ENCODE measurements at places on chromosomes 6 and 20. TPM values are rescaled to one million over a fixed set of nuclear protein-coding genes. Genes with fewer than 3 reads are reported as not detected.

MUCL3 gene
- 2.4 TPM for total RNA-seq

- DNase-seq: peak; percentile 51
These were observed 153.7 kb downstream of the OR2B2 start for GRCh38 chr6:27758491-27758890.

DNA sequence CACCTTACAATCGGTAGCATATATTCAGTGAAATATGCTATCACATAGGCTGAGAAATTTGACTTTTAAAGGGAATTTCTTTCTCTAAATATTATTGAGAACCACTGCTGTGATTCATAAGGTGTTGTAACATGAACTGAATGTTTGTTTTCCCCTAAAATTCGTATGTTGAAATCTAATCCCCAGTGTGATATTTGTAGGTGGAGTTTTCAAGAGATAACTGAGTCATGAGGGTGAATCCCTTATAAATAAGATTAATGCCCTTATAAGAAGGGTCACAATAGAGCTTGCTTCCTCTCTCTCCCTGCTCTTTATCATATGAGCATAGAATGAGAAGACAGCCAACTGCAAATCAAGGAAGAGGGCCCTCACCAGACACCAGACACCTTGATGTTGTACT lies 64.8 kb downstream of the LMBRD1 start:
- no peak for DNase-seq

GRCh38 chr20:36815454-36816091 lies 42.0 kb upstream of the DSN1 start:
- DNase-seq: no peak

DNA sequence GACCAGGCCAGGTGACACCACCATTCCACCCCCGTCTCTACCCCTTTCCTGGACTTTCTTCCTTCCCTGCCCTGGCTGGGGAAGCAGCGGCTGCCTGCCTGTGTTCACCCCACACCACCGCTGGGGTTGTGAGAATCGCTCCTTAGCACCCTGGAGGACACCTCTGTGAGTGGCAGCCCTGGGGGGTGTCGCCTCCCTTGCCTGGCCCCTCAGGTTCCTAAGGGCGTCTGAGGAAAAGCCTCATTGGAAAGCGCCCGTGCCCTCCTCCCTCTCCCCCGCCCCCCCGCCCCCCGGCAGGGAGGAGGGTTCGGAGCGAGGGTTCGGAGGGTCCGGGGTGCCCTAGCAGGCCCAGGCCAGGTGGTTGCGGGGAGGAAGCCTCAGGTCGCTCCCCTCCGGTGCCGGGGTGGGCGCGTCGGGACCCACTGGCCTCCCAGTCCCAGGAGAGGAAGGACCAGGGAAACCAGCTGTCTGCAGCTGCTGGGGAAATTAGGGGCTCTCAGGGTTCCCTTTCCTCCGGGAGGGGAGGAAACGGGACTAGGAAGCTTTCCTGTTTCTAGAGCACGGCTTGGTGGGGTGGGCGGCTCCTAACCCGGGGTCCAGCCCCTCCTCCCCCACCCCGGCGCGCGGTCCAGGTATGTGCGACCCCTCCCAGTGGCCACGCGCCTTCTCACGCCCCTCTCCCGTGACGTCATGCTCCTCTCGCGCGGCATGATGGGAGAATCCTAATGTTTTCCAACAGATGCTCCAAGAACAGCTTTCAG lies at the start of gene PHACTR3:
Gene PHACTR3 (plus strand): TSS at position 760 of the 761 bp plus-strand sequence. CDS start 475 bp downstream, outside the sequence.
- DNase-seq: no peak

GRCh38 chr20:12914804-12915203 lies 94.0 kb upstream of the SPTLC3 start:
- DNase-seq: no peak
